Stimulated activated CD8-positive, alpha-beta memory T cell treated with anti-CD3 and anti-CD28 coated beads, Interleukin-12 subunit alpha, Interleukin-12 subunit beta, amount 100 ng/mL, for 1 hour (primary cell): ENCODE measurements at places on chromosomes 2 and 18.

DNA sequence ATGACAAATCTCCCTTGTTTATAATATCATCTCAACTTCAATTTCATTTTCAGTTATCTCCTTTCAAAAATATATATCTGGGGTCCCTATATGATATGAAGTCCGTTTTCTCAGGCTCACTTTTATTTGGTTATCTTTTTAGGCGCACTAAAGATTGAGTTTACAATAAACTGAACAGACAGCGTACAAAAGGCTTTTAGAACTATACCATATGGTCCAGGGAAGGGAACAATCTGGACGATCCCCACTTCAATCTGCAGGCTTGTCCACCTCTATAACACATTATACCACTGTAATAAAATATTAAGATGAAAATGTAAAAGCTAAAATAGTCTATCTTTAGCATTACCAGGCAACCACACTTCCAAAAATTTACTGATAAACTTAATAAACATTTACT, 289.9 kb downstream of the ZEB2 start:
- no peak for DNase-seq

DNA sequence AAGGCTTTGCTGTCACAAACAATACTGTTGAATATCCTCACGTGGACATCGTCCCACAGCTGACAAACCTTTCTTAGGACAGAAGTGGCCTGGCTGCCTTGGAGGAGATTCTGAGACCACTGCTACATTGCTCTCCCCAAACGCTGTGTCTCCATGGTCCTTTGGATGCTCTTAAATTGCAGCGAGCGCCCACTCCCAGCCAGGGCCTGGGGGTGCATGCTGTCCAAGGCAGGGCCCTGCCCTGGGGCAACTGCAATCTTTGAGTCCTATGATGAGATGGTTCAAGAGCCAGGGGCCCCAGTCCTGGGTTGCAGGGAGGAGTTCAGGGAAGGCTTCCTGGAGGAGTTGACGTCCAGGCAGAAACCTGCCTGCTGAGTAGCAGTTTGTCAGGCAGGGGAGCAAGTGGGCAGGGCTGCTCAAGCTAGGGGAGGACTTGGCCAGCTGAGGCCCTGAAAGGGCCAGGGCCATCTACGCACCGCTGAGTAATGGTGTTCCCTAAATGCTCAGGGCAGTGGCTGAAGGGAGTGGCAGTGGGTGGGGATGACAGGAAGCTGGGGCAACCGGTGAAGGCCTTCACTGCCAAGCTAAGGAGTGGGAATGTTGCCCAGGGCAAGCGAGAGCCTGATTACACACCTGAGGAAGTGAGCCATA, 10.8 kb upstream of the SDC1 start:
- no peak for DNase-seq

- DNase-seq, result no peak
These were observed 60.1 kb upstream of the TFCP2L1 start for GRCh38 chr2:121345101-121345500.

- DNase-seq, result no peak
These were observed 183.4 kb downstream of the PTGR3 start for GRCh38 chr18:75025573-75025972.

- no peak for DNase-seq
These were observed 114.4 kb upstream of the CHRNA1 start for GRCh38 chr2:174878537-174879147.

DNA sequence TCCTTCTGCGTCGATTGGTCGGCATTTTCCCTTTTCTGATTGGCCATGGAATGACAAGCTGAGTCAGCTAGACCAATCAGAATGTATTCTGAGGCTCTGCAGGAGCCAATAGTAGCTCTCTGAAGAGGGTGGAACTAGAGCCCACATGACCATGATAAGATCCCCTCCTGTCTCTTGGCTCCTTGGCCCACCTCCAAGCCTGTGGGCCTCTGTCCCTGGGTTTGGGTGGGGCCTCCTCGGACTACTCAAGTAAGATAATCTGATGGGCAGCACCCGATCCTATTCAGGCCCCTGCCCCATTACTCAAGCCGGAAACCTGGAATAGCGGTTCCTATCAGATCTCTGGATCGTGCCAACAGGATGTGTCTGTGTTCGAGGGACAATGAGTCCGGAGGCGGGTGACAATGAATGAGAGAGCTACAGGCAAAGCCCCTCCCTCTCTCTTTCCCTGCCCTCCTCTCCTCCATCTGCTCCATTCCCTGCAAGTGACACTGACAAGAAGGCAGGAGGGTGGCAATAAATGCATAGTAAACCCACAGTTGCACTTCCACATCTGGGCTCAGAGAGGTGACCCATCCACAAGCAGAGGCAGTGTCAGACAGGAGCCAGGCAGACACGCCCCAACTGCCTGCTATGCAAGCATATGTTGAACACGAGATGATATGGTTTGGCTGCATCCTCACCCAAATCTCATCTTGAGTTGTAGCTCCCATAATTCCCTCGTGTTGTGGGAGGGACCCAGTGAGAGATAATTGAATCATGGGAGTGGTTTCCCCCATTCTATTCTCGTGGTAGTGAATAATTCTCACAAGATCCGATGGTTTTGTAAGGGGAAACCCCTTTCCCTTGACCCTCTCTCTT, 114.7 kb downstream of the TNS1 start:
- DNase-seq, result no peak

GRCh38 chr2:239934571-239935171, 90.5 kb downstream of the NDUFA10 start:
- DNase-seq, result peak; percentile 15

DNA sequence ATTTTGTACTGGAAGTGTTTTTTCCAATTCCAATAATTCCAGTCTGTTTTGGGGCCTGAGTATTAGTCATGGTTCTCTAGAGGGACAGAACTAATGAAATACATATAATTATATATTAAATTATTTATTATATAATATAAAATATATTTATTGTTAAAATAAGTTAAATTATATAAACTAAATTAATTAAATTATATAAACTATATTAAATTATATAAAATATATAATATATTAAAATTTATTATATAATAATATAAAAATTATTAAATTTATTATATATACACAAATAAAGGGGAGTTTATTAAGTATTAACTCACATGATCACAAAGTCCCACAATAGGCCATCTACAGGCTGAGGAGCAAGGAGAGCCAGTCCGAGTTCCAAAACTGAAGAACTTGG, 253.4 kb upstream of the NETO1 start:
- no peak for DNase-seq

GRCh38 chr18:26637983-26638382, 89.6 kb upstream of the KCTD1 start:
- DNase-seq, result no peak

GRCh38 chr18:48320639-48320945, 88.6 kb downstream of the ZBTB7C start:
- no peak for DNase-seq

GRCh38 chr2:3073704-3074103, 303.9 kb downstream of the EIPR1 start:
- DNase-seq, result no peak

- no peak for DNase-seq
These were observed 498.1 kb downstream of the SLC4A3 start for GRCh38 chr2:220125551-220125950.

GRCh38 chr18:45317948-45318640, 297.2 kb upstream of the SLC14A2 start:
- no peak for DNase-seq

- no peak for DNase-seq
These were observed 392.8 kb downstream of the TNS1 start for GRCh38 chr2:217609952-217610351.

DNA sequence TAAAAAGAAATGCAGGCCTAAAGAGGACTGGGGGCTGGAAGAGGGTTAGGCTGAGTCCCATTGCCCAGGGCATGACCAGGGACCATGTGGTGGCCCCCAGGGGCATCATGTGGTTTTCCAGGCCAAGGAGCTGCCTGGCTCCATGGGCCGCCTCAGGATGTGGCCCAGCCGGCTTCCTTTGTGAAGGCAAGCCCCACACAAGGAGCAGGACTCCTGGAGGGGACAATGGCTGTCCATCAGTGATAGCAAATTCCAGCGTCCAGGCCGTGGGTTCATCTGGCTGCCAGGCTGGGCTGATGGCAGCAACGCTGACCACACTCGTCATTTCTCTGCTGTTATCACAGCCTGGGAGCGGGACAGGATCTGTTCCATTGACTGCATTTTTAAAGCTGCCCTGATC, 82.5 kb downstream of the GBX2 start:
- no peak for DNase-seq

- no peak for DNase-seq
These were observed 9.1 kb upstream of the CKAP2L start for GRCh38 chr2:112773556-112773955.

DNA sequence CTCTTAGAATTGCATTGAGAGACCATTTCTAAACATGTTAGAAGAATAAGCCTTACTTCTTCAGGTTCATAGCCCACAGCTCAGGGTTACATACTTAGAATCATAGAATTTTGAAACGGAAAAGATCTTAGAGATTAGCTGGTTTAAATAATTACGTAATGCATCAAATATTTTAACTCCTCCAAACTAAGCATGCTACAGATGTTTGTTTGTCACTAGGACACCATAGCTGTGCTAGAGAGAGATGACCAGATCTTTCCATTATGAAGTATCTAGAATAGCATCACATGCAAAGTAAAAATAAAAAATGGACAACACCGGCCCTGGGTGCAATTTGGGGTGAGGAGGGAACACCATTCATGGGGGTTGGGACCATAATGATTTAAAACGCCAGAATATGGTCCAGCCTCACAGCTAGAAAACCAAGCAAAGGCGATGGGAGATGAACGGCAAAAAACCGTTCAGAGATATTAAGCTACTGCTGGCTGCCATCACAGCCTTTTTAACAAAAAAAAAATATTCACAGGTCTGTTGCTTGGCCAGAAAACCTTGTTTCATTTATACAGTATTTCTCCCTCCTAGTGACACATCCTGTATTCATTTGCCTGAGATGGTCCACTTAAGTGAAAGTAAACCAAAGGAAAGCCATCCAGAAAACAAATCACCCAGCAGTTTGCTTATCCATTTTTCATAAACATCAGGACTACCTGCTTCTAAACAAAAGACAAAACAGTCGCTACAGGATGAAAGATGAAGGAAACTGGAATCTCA, 94.2 kb downstream of the EPHA4 start:
- DNase-seq, result no peak
